ENCODE measurements at places on chromosomes 1 and 21.

- no peak for DNase-seq
Measured at GRCh38 chr1:185267701-185268100, 49.3 kb downstream of the IVNS1ABP start.

DNA sequence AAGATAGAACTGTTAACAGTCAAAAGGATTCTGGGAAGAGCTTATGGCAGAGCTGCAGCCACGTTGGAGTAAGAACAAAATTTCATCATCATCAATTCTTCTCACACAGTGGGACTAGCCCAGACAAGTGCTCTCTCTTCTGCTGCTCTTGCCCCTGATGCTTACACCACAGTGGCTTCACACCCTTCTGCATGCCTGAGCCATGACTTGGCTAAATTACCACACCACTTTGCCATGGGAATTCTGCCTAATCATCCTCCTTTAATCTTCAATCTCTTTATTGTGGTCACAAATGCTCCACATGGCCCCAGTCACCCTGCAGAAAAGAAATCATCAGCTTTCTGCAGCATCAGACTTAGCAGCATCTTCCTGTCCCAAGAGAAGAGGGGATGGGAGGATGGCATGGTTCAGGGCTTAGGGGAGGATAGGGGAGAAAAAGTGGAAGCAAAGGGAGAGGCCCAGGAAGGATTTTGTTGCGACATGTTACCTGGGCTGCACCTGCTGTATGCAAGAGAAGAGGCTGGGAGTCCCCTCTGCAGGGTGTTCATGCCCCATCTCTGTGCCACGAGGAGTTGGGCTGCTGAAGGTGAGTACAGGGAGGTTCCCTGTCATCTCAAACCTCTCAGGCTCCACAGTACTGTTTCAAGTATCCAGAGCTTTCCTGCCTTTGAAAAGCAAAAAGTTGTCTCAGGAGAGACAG, 9.0 kb upstream of the RPTN start:
- no peak for DNase-seq

DNA sequence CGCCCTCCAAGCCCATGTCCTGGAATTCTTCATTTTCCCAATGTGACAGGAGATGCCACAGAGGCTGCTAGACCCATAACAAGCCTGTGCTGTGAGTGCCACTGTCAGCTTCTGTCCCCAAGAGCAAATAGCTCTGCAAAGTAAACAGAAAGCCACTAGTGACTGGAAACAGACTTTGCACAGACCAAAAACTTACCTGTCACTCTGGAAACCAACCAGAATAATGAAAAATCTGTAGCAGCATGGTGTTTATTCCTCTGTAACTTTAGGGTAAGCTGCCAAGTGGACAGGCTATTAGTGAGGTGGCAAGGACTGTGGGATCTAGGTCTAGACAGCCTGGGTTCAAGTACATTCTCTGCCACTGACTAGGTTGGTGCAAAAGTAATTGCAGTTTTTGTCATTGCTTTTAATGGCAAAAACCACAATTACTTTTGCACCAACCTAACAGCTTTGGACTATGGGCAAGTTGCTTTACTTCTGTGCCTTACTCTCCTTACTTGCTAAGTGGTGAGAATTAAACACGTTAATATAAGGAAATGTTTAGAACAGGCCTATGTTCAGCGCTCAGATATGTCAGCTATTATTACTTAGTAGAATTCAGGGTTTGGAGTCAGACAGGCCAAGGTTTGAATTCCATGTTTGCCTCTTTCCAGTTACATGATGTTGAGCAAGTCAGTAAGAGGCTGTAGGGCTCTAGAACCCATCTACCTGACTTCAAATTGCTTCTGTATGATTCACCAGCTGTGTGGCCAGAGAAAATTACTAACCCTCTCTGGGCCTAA, at the start of gene C8B:
TSS of gene C8B (minus strand) at position 100 of the 782 bp plus-strand sequence. CDS start at position 33, 67 bp downstream.
- DNase-seq, result no peak

GRCh38 chr1:170075186-170075585, 691 bp upstream of the KIFAP3 start:
- DNase-seq, result no peak

GRCh38 chr1:84339503-84339902, 38.0 kb downstream of the SAMD13 start:
- no peak for DNase-seq
